ENCODE measurements at places on chromosomes 7 and 10. TPM values are rescaled to one million over a fixed set of nuclear protein-coding genes. Genes with fewer than 3 reads are reported as not detected.

Gene ELMO1
- 121 TPM for total RNA-seq

GRCh38 chr7:83984076-83984475 is 210.5 kb downstream of the SEMA3A start:
- DNase-seq, result no peak

- DNase-seq, result no peak
Measured at GRCh38 chr7:90977056-90977455, 287.2 kb upstream of the FZD1 start.

DNA sequence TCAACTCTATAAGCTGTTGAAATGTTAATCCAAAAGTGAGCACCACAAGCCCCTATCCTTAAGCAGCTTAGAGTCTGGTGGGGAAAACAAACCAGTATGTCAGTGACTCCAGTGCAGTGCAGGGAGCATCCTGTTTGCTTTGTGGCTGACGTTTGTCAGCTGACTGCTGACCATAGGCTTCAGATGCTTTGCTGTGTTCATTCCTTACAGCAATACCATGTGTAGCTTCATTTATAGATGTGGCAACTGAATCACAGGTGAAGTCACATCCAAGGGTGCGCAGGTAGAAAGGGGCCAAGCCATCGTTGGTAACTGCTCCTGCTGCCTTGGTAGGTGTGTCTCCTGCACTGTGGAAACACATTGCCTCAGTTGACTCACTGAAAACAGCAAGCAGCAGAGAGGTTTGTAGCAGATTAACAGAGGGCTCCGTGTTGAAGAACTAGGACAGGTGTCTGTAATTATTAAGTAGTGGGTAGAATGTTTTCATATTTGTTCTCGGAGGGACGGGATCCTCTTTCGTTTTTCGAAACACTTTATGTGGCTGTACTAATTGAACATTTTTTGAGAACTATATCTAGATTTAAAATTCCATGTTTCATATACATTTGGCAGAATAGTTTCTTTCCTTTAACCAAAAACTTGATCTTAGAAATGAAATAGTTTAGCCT is 2.0 kb downstream of the INSIG1 start:
- peak; percentile 79 for DNase-seq

Gene GDF2
- total RNA-seq, result not detected

GRCh38 chr7:84136336-84136735 is 58.3 kb downstream of the SEMA3A start:
- no peak for DNase-seq

- DNase-seq, result no peak
Measured at GRCh38 chr10:124045801-124046355, 47.5 kb downstream of the CHST15 start.

DNA sequence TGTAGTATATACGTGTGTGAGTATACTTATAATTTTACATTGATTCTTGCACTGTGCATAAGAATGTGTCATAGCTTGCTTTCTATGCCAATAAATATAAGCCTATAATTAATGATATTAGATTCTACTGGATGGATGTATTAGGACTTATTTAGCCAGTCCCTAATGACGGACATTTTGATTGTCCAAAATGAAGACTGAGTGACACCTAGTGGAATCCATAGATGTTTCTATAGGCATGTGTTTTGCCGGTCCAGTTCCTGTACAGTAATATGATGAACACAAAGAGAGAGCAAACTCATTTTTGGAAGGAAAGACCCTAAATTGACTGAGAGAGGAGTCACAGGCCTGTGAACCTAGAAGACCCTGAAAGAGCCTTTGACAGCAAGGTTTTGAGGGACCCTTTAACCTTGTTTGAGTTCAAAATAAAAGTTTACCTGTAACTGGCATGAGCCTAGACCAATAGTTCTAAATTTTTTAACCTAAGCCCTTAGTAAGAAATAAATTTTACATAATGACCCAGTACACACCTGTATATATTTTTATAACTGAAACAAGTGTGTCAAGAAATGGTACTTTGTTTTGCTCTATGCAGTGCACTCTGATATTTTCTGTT is 42.4 kb upstream of the AGBL3 start:
- DNase-seq, result no peak

DNA sequence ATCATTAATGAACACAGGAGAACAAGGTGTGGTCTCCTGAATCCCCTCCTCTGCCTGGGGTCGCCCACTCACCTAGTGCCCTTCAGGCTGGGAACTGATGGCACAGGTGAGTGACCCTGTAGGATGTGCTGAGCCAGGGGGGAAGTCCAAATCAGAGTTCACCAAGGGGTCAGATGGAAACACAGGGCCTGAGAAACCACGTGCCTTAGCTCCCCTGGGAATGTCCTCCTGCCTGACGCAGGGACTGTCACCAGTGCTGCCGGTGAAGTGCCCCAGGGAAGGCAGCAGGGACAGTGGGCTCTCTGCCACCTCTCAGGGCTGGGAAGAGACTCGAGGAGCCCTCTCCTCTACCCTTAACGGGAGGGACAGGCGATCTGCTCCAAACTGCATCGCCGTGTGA is 5.8 kb upstream of the PYROXD2 start:
- DNase-seq, result no peak

- no peak for DNase-seq
Measured at GRCh38 chr7:44063547-44063893, 1.8 kb downstream of the PGAM2 start.

Gene NEBL
- total RNA-seq, result 0.59 TPM

DNA sequence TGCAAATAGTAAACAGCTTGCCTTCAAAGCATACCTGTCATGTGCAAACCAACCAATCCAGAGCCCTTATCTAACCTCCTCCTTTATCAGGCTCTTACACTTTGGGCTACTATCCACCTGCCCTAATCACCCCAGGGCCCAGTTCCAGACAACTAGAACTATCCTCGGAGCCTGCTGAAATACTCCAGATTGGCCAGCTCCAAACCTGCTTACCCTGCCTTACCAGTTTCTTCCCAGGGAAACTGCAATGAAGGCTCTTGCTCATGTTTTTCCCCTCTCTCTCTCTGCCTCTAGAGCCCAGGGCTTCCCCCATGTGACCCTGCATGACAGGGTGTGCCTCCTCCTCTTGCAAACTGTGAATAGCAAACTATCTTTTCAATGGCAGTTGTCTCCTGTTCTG is 81.4 kb upstream of the CAPZA2 start:
- no peak for DNase-seq

DNA sequence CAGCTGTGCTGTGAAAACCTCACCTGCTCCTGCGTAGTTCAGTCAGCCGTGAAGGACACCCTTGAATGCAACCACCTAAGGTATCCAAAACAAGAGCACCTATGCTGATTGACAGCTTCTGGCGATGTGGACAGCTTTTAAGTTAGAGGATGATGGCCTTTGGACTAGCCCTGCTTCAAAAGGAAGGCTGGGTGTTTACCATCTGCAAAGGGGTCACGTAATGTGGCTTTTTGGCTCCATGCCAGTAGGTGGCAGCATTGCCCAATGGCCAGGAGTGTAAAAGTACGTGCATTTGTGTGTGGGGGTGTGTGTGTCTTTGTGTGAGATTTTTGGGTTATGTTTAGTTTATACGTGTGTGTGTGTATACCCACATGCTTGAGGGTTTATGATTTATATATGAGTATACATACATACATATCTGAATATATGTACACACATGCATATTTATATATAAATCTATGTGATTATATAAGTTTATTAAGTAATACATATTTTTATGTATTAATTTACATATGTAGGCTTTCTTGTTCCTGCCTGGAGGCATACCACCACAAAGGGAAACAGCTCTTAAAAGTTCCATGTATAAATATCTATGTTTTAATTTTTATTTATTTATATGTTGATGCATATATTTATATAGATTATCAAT is 236.3 kb upstream of the ANKRD30A start:
- DNase-seq, result peak; percentile 82

GRCh38 chr10:119153041-119153440 is 12.5 kb downstream of the SFXN4 start:
- DNase-seq, result no peak

Gene ZPBP
- not detected for total RNA-seq

Gene CNTNAP2
- not detected for total RNA-seq

GRCh38 chr7:105917659-105918058 is 41.3 kb upstream of the ATXN7L1 start:
- DNase-seq, result no peak

DNA sequence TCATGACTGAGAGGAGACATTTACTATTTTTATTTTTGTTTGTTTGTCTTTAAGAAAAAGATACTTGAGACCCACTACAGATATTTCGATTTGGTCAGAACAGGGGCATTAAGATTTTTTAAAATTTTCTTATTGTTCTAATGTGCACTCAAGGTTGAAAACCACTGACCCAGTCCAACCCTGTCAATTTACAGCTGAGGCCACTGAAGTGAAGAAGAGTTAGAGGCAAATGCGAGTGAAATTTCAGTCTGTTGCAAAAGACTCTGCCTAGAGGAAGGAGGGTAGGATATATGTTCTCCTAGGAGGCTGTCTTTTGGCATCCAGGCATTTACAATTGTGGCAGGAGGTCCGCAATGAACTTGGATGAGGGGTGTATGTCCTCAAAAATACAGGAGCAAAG is 396.3 kb downstream of the RPS24 start:
- no peak for DNase-seq

DNA sequence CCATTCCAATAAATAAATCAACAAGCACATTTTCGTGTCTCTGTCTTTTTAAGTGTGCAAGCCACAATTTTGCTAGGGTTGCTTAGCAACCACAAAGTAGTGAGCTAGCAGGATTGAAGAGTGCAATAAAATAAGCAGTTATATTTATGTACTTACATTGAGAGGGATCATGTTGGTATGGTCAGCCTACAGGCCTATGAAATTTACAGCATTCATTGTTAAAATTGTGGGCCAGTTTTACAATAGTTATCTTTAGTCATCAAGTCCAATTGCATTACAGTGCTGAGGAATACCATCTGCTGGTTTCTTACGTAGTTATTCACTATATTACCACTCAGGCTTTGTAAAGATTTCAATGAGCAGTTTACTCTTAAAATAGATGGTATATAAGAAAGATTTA is 192.5 kb upstream of the POT1 start:
- DNase-seq, result no peak

- no peak for DNase-seq
Measured at GRCh38 chr10:71349406-71349805, 30.3 kb downstream of the SLC29A3 start.

GRCh38 chr7:24609059-24609458 is 35.8 kb downstream of the PALS2 start:
- no peak for DNase-seq

DNA sequence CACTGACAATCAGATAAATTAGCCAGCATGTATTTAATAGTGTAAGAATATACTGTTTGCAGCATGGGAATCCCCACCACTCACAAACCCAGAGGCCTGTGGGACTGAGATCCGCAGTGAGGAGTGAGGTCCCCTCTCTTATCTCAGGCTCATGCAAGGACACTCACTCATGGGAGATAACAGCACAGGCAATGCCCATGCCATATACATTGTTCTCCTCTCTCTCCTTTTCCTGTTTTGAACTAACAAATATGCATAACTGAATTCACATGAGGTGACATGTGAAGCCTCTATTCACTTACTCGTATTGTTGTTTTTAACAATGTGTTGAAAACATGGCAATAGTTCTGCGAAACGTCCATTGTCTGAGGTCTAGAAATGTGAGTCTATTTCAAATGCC is 230.5 kb downstream of the ARHGAP21 start:
- no peak for DNase-seq

DNA sequence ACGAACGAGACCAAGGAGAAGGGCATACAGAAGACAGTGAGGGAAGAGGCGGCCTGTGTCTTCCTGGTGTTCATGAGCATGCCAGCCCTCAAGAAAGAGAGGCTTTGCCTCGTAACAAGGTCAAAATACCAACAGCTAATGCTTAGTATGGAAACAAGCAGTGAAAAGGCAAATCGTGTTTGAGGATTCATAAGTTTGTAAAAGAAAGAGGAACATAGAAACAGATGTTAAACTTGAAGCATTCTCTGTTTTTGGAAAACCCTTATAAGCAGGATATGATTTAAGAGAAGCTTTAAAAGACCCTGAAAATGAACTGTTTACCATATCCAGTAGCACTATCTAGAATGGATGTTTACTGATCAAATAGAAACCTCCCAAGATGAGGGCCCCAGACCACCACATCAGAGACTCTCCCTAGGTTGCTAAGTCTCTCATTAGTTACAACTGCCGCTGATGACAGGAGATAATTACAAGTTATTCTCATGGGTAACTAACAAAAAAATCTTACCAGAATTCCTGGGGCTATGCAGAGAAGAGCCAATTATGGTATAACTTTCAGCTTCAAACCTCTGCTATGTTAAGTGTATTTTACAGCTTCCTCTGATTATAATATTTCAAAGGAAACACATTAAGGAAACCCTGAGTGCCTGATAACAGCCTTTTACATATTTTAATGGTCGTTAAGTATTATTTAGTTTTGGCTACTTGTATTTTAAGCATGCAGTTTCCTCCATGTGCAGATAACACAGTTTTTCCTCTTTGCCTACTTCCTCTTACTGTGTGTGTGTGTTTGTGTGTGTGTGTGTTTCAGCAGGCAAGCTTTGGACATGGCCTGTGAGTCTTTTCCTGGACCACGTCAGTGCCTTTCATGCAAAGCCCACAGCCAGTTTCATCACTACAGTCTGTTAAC is 17.9 kb downstream of the JCAD start:
- no peak for DNase-seq

DNA sequence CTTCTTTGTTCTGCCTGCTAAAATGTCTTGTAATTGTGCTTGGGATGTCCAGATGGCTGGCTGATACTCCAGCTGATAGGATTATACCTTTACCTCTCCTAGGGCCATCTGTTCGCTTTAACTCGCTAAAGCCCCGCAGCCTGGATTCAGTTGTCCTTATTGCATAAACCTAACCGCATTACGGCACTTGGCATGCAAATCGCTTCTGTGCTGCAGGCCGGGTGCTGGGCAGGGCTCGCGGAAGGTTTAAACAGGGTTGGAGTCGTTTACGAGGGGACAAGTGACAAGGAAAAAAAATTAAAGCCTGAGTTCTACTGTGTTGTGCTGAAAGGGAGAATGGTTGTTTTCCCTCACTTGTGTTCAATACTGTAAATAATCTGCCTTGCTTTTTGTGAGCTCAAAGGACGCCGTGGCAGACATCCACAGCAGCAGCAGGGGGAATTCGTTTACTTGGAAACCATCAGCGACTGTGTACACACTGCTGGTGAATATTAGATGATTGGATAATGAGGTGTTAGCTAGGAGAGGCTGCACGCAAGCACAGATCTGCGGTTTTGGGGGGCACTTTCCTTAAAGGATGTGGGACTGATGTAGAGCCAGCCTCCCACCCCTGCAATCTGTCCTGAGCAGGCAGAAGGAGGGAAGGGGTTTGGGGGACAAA is 93.0 kb downstream of the EBF3 start:
- DNase-seq, result no peak

GRCh38 chr10:79468841-79469585 is 23.6 kb upstream of the ZCCHC24 start:
- no peak for DNase-seq

Gene UCMA
- total RNA-seq, result not detected

Gene CYP3A7
- not detected for total RNA-seq

- no peak for DNase-seq
Measured at GRCh38 chr10:118790058-118790457, 35.3 kb upstream of the CACUL1 start.

- DNase-seq, result no peak
Measured at GRCh38 chr10:92967641-92968040, 93.0 kb upstream of the CYP26C1 start.

GRCh38 chr10:77578583-77579227 is 58.9 kb downstream of the KCNMA1 start:
- no peak for DNase-seq

Gene FXYD4
- not detected for total RNA-seq

GRCh38 chr7:85525676-85526075 is 338.8 kb upstream of the SEMA3D start:
- no peak for DNase-seq

Measured in activated CD4-positive, alpha-beta T cell treated with anti-CD3 and anti-CD28 coated beads, Interleukin-2, amount 10 ng/mL, durations not matched to agents 24 days and 14 days (primary cell).